ENCODE measurements at places on chromosomes 2 and 18. TPM values are rescaled to one million over a fixed set of nuclear protein-coding genes. Genes with fewer than 3 reads are reported as not detected.

The MRPL44 gene
- 28.8 TPM for total RNA-seq

The DLX1 gene
- total RNA-seq: not detected

The NPAS2 gene
- total RNA-seq: 4.8 TPM

The VIL1 gene
- not detected for total RNA-seq

The RGPD3 gene
- total RNA-seq: 0.30 TPM

The CXCR1 gene
- total RNA-seq: 1.6 TPM

The CAVIN2 gene
- not detected for total RNA-seq

The SLC9A4 gene
- total RNA-seq: 0.11 TPM

The ZNF519 gene
- 19.1 TPM for total RNA-seq

The SATB2 gene
- 0.07 TPM for total RNA-seq

The LONRF2 gene
- total RNA-seq: 0.27 TPM

The AGXT gene
- not detected for total RNA-seq

The TEKT4 gene
- total RNA-seq: 0.59 TPM

The MC5R gene
- total RNA-seq: 0.09 TPM

The MATN3 gene
- total RNA-seq: not detected

The MYO3B gene
- 1.2 TPM for total RNA-seq

The LYPD6B gene
- not detected for total RNA-seq

The MERTK gene
- total RNA-seq: 0.27 TPM

The KLHL41 gene
- not detected for total RNA-seq

The DCDC2C gene
- not detected for total RNA-seq

The IL36RN gene
- not detected for total RNA-seq

The REG3G gene
- total RNA-seq: not detected

The CYP26B1 gene
- total RNA-seq: not detected

The COLEC12 gene
- total RNA-seq: not detected

The EEF1B2 gene
- 612 TPM for total RNA-seq

The LYPD6 gene
- total RNA-seq: not detected

The GDF7 gene
- total RNA-seq: not detected

The GRB14 gene
- total RNA-seq: not detected

Measured in T-helper 2 cell treated with Interferon-gamma antibody and Interleukin-4, amounts not matched to agents 100 ng/mL and 5 ng/mL, for 36 hours (primary cell).